ENCODE measurements at places on chromosomes 11 and 22.

DNA sequence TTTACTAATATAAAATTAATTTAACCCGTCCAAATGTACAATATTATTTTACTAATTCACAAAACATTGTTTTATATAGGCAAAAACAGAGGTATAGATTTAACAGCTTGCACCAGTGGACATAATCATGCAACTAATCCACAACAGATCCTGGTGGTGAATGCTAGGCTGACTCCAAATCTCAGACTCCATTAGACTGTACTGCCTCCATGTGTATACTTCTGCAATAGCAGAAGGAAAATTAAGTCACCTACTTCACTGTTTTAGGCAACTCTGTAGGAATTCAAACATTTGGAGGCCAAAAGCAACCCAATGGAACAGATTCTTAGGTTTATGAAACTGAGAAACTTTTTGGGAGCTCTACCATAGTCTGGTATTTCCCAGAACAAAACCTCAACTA lies 30.0 kb upstream of the RAB39A start:
- DNase-seq = no peak

DNA sequence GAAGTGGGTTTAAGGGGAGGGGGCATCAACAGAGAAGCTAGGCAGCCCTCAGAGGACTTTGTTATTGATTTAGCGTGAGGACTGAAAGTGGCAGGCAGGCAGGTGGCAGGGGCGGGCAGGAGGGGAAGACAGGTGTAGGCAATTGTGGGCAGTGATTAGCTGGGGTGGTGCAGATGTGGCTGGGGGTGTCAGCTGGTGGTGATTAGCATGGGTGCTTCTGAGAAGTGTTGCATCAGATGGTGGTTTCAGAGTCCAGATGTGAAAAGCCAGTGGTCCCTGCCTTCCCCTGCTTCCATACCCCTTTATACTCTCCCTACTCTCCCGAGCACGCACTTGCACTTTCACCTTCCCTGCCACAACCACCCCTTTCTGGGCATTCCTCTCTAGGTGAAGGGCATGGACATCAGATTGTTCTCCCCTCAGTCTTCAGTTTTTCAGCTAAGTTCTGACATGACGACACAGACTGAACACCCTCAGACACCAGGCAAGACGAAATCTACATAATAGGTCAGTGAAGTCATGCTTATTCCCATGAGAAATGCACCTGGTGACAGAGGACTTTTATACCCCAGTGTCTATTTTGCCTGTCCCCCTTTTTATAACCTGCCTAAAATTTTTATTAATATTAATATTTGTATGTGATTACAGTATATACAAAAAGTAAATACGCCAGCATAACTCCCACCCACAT lies 435.7 kb upstream of the CADM1 start:
- DNase-seq = no peak

- no peak for DNase-seq
These were observed 54.3 kb downstream of the PISD start for GRCh38 chr22:31607696-31608095.

DNA sequence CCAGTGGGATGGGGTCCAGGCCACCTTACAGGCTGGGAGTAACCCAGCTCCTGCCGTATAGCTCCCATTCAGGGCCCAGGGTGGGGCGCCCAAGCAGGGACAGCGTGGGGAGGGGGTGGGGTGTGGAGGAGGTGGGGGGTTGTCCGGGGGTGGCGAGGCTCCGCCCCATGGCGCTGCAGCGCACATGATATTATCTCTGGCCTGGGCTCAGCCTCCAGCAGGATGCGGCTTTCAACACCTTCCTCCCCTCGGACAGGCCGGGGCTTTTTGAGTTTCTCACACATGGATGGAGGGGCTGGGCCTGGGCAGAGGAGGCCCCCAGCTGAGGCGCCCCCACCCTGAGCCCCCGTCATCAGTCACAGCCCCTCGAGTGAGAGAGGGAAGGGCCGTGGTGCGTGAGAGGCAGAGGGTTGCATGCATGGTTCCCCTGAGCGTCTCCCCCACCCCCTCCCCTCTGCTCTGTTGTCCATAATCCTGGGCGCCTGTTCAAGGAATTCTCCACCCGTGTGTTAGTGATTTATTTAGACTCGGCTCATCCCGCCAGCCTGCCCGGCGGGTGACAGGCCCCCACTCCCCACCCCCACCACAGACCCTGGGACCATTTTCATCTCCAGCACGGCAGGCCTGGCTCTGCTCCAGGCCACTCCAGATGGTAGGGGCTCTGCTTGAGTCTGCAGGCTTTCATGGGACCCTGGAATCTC lies 44.9 kb downstream of the WNT11 start:
- DNase-seq = no peak

All from stimulated activated CD4-positive, alpha-beta T cell treated with anti-CD3 and anti-CD28 coated beads, TNF-alpha, amount 100 ng/mL, for 1 hour (primary cell).